Activated CD4-positive, alpha-beta T cell treated with anti-CD3 and anti-CD28 coated beads, Interleukin-2, amount 10 ng/mL, durations not matched to agents 7 days and 5 days (primary cell): ENCODE measurements at places on chromosomes 6 and 20. TPM values are rescaled to one million over a fixed set of nuclear protein-coding genes. Genes with fewer than 3 reads are reported as not detected.

The TFAP2C gene
- not detected for total RNA-seq

The SLC26A8 gene
- total RNA-seq, result not detected

The SLC24A3 gene
- not detected for total RNA-seq

The SRXN1 gene
- 11.5 TPM for total RNA-seq

The LY6G6C gene
- total RNA-seq, result not detected

The PXMP4 gene
- total RNA-seq, result 21.8 TPM

The ZNF831 gene
- 10.4 TPM for total RNA-seq

The HECA gene
- 59.2 TPM for total RNA-seq

DNA sequence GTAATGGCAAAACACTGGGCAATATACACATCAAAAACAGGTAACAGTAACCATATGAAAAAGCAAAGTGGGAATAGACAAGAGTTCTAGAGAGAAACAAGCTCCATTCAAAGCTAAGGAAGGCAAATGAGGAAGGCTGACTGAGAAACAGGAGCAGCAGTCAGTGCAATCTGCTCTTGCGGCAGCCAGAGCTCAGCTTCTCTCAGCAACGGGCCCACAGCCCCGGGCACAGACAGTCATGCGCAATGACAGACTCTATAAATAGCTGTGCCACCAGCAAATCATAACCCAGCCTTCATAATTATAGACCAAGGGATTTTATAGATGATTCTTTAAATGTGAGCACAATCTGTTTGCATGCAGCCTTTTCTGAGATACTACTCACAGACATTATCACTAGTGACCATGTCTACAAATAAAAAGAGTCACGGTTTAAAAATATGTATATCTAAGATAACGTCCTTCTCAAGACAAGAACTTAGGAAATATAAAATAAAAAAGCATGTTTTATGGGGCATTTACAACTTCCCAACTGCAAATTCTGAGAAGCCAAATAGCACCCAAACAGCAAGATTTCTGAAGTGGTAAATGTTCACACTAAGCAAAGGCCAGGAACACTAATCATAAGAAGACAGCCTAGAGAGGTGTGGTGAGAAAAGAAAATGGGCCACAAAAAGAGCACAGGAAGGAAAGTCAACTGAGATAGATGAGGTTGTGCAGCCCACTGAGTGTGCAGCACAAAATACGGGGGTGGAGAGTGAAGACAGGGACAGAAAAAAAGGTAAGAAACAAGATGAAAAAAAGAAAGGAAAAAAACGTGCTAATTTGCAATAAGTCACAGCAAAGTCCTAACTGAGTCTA lies 39.9 kb upstream of the BEND6 start:
- no peak for DNase-seq
- no peaks in the 10 kb centered on the region for H3K4me1 ChIP-seq
- H3K27ac ChIP-seq, result no peak overlapping the region
- H3K27me3 ChIP-seq, result peaks cover 19% of the 10 kb centered on the region

DNA sequence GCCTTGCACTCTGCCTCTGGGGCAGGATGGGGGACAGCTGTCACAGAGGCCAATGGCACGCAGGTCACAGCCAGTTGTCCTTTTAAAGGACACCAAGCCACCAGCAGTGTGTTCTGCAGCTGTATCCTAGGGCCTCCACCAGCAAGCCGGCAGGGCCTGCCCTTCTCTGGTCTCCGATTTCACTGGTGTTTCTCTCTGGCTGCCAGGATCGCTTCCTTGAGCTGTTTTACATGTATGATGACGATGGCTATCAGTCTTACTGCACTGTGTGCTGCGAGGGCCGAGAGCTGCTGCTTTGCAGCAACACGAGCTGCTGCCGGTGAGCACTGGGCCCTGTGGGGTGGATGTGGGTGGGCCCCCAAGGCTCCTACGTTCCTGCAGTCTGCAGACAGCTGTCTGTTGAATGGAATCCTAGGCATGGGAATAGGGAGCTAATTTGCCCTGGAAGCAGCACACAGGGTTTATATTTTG lies 22.7 kb upstream of the MAPRE1 start:
- no peak for DNase-seq
- peak overlapping the region; percentile 54 for H3K27ac ChIP-seq
- H3K4me3 ChIP-seq, result no peak overlapping the region
- H3K27me3 ChIP-seq, result no peaks in the 10 kb centered on the region
- peaks cover 29% of the 10 kb centered on the region for H3K4me1 ChIP-seq

- DNase-seq, result no peak
- H3K27ac ChIP-seq, result no peak overlapping the region
- H3K27me3 ChIP-seq, result no peaks in the 10 kb centered on the region
- peaks cover 72% of the 10 kb centered on the region for H3K4me1 ChIP-seq
- no peaks in the 10 kb centered on the region for H3K36me3 ChIP-seq
These were observed 100.0 kb upstream of the DUSP22 start for GRCh38 chr6:192313-192664.

GRCh38 chr6:106125925-106126435 lies 39.8 kb downstream of the PRDM1 start:
- peaks cover 4% of the 10 kb centered on the region for H3K36me3 ChIP-seq
- DNase-seq, result peak; percentile 44
- peak overlapping the region; percentile 45 for H3K4me3 ChIP-seq
- peak overlapping the region; percentile 72 for H3K27ac ChIP-seq

DNA sequence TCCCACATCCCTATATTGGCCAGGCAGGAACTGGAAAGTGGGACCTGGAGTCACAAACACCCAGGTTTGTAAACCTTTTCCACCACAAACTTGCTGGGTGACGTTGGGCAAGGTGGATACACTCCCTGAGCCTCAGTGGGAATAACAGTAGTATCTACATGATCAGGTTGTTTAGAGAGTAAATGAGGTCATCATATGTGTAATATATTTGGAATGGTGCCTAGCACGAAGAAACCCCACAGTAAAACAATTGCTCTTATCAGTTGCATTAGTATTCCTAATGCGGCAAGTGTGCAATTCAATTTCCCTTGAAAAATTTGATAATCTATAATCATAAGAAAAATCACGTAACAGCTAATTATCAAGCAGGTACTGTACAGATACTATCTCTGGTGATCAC lies 51.9 kb downstream of the HIVEP2 start:
- H3K4me1 ChIP-seq, result peaks cover 43% of the 10 kb centered on the region
- H3K4me3 ChIP-seq, result no peak overlapping the region
- no peaks in the 10 kb centered on the region for H3K27me3 ChIP-seq
- peaks cover 31% of the 10 kb centered on the region for H3K36me3 ChIP-seq
- H3K27ac ChIP-seq, result no peak overlapping the region

GRCh38 chr6:125050663-125051318 lies 88.6 kb downstream of the RNF217 start:
- H3K27ac ChIP-seq, result no peak overlapping the region
- no peaks in the 10 kb centered on the region for H3K36me3 ChIP-seq
- H3K4me1 ChIP-seq, result no peaks in the 10 kb centered on the region
- H3K27me3 ChIP-seq, result no peaks in the 10 kb centered on the region

DNA sequence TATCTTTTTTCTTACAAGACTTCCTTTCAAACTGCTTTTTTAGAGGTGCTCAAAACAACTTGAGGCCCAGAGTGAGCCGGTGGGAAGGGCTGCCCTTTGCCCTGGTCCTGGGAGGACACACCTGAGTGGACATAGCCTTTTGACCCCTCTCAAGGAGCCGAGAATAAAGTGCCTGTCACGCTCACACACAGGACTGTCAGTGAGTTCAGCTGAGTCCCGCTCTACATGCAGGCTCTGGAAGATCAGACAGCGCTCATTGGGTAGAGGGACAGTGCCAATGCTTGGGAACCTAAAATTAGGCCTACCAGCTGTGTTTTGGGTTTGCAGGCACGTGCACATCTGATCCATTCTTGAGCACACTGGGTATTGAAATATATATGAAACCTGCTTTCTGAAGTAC lies 387.8 kb downstream of the CD83 start:
- no peak overlapping the region for H3K27ac ChIP-seq
- no peaks in the 10 kb centered on the region for H3K27me3 ChIP-seq
- no peak overlapping the region for H3K4me3 ChIP-seq
- H3K4me1 ChIP-seq, result peaks cover 13% of the 10 kb centered on the region
- no peaks in the 10 kb centered on the region for H3K36me3 ChIP-seq
- DNase-seq, result no peak

DNA sequence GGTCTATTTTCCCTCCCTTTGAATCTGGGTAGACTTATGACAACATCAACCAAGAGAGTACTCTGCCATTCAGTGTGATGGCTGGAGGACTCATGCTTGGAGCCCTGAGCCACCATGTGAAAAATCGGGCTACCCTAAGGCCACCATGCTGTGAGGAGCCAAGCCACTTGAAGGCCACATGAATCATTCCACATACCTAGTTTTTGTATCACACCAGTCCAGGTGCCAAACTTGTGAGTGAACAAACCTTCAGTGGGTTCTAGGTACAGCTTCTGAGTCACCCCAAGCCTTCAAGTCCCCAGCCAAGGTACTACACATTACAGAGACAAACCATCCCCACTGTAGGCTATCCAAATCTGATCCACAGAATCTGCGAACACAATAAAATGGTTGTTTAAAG lies 37.4 kb upstream of the E2F3 start:
- H3K4me3 ChIP-seq, result no peak overlapping the region
- peaks cover 2% of the 10 kb centered on the region for H3K27me3 ChIP-seq
- H3K27ac ChIP-seq, result no peak overlapping the region
- peaks cover 44% of the 10 kb centered on the region for H3K4me1 ChIP-seq

GRCh38 chr20:44644230-44644617 lies 7.3 kb downstream of the ADA start:
- H3K4me3 ChIP-seq, result peak overlapping the region; percentile 51
- H3K4me1 ChIP-seq, result peaks cover 85% of the 10 kb centered on the region
- peaks cover 51% of the 10 kb centered on the region for H3K36me3 ChIP-seq
- no peak for DNase-seq

DNA sequence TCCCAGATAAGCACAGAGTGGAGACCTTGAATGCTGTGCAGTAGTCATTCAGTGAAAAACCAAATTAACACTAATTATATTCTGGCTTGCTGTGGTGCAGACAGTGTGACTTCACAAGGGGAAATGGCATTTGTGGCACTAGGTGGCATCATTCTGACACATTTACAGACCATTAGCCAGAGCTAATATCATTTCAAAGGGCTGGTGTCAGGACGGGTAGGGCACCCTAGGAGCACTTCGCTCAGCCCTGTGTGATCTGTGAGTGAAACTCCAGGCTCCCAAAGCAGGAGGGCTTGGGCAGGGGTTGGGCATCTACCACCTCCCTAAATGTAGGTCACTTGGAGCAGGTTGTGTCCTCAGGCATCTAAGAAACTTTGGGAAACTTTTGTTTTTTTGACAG lies 555.8 kb downstream of the PKHD1 start:
- H3K27ac ChIP-seq, result no peak overlapping the region
- no peaks in the 10 kb centered on the region for H3K4me1 ChIP-seq
- no peak for DNase-seq
- no peaks in the 10 kb centered on the region for H3K27me3 ChIP-seq
- no peak overlapping the region for H3K4me3 ChIP-seq
- H3K36me3 ChIP-seq, result no peaks in the 10 kb centered on the region

GRCh38 chr20:19677336-19677735 lies 80.7 kb upstream of the RIN2 start:
- no peak overlapping the region for H3K27ac ChIP-seq
- DNase-seq, result no peak

DNA sequence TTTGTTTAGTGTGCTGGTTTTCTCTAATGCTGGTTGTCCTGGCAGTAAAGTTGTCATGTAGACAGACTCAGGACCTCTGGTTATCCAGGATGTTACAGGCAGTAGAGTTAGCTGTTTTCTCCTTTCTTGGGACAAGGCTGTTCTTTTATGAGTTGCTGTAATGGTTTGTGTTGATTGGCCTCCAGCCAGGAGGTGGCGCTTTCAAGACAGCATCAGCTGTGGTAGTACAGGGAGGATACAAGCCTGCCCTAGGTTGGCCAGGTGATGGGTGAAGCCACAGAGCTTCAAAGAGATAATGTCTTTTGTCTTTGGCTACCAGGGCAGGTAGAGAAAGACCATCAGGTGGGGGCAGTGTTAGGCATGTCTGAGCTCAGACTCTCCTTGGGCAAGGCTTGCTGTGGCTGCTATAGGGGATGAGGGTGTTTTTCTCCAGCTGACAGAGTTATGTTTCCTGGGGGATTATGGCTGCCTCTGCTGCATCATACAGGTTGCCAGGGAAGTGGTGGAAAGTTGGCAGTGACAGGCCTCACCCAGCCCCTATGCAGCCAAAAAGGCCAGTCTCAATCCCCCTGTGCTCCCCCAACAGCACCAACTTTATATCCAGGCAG lies 127.2 kb upstream of the TAB2 start:
- H3K27me3 ChIP-seq, result no peaks in the 10 kb centered on the region
- DNase-seq, result peak; percentile 22
- H3K4me3 ChIP-seq, result no peak overlapping the region
- peaks cover 52% of the 10 kb centered on the region for H3K36me3 ChIP-seq
